ENCODE measurements at places on chromosomes 16 and 17.

- no peak for DNase-seq
Measured at GRCh38 chr16:50152351-50152806, 727 bp upstream of the TENT4B start.

GRCh38 chr16:66970775-66971720 is 10.0 kb downstream of the CES3 start:
- peak; percentile 64 for DNase-seq

DNA sequence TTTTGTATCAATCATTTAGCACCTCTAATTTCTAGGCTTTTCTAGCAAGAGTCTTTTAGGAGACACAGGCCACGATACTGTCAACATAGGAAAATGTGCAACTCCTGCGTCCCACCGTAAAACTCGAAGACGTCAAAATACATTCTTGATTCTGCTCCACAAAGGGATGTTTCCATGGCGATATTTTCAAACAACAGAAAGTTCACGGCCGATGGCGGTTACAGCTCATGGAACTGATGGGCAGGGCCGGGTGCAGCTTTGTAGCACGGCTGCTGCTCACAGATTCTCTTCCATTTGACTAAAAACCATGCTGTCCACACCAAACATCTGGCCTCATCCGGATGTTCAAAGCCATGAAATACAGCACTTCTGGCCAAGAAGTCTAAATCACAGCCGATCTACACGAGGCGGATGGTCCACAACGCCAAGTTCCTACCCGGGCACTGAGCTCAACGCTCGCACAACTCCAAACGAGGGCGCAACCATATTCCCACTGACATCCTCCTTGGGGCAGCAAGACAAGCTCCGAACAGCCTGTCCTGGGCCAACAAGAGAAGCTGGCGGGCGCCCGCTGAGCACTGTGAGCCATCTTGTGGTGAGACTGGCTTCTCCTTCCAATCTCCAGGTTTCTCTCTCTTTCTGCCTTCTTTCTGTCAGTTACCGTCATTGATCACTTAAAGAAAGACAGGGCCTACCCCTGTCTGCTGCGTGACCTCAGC is 79.8 kb downstream of the ZNF778 start:
- no peak for DNase-seq

DNA sequence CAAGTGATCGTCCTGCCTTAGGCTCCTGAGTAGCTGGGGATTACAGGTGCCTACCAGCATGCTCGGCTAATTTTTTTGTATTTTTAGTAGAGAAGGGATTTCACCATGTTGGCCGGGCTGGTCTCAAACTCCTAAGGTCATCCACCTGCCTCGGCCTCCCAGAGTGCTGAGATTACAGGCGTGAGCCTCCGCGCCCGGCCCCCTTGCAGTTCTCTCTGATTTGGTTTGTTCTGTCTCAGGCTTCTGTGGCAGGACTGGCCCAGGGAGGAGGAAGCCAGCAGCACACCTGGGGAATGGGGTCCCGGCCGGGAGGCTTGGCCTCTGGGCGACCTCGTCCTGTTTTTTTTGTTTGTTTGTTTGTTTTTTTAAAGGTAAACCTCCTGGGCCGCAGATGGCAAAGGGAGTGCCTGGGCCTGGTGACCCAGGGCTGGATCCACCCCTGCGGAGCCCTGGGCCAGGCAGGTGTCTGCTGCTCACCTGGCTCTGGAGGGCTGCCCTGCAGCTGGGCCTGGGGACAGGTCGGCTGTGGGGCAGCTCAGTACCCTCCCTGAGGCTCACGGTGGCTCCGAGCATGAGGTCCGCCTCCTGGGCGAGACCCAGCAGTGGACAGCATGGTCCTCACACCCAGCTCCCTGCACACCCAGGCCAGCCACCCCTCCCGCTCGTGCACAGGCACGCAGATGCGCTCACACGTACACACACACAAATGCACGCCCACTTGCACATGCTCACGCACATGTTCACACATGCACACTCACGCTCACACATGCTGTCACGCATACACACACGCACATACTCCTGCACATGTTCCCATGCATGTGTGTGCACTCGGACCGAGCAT is 3.3 kb upstream of the NUDT16L1 start:
- DNase-seq = no peak

GRCh38 chr17:74212209-74212912 is 1.0 kb upstream of the TTYH2 start:
- DNase-seq = no peak

- DNase-seq = peak; percentile 81
Measured at GRCh38 chr17:30376621-30377452, 1.9 kb upstream of the CPD start.

GRCh38 chr16:56709443-56710040 is 20.4 kb upstream of the NUP93 start:
- DNase-seq = no peak

All from Caki2 (cell line).